ENCODE measurements at places on chromosomes 6 and 20.

- DNase-seq, result no peak
Measured at GRCh38 chr6:108294297-108294726, 542 bp upstream of the AFG1L start.

- DNase-seq, result no peak
Measured at GRCh38 chr6:22940581-22941290, 371.4 kb downstream of the HDGFL1 start.

DNA sequence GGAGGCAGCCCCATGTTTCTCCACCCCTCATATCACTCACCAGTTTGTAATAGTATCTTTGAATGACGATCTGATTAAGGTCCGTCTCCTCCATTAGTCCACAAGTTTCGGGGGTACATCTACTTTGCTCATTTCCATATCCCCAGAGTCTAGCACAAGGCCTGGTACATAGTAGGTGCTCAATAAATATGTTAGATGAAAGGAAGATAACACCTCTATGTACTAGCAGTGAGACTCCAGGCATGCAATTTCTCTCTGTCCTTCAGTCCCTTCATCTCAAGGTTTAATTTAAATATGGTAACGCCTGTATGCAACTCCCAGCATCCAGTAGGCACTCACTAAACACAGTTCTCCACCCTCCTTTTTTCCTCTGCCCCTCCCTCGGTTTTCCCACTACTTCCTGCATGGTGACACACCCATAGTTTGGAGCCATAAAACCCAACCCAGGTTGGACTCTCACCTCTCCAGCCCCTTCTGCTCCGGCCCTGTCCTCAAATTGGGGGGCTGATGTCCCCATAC is 461 bp upstream of the HNF4A start:
- DNase-seq, result no peak

GRCh38 chr20:36745234-36745926 is 510 bp downstream of the NDRG3 start:
- DNase-seq, result peak; percentile 13

- no peak for DNase-seq
Measured at GRCh38 chr20:17934141-17934862, 34.3 kb downstream of the SNX5 start.

- no peak for DNase-seq
Measured at GRCh38 chr6:36357872-36358225, 21.2 kb upstream of the BNIP5 start.

DNA sequence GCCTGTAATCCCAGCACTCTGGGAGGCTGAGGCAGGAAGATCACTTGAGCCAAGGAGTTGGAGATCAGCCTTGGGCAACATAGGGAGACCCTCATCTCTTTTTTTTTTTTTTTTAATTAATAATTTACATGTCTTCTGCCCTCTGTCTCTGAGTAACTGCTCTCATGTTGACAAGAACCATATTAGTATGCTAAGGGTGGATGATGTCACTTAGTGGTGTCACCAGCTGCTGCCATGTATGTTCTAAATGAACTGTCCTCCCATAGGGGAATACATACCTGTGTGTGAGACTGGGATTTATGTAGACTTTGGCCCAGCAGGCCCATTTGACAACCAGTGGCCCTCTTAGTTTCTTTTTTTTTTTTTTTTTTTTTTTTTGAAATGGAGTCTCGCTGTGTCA is 65.6 kb downstream of the SCAND1 start:
- DNase-seq, result no peak

DNA sequence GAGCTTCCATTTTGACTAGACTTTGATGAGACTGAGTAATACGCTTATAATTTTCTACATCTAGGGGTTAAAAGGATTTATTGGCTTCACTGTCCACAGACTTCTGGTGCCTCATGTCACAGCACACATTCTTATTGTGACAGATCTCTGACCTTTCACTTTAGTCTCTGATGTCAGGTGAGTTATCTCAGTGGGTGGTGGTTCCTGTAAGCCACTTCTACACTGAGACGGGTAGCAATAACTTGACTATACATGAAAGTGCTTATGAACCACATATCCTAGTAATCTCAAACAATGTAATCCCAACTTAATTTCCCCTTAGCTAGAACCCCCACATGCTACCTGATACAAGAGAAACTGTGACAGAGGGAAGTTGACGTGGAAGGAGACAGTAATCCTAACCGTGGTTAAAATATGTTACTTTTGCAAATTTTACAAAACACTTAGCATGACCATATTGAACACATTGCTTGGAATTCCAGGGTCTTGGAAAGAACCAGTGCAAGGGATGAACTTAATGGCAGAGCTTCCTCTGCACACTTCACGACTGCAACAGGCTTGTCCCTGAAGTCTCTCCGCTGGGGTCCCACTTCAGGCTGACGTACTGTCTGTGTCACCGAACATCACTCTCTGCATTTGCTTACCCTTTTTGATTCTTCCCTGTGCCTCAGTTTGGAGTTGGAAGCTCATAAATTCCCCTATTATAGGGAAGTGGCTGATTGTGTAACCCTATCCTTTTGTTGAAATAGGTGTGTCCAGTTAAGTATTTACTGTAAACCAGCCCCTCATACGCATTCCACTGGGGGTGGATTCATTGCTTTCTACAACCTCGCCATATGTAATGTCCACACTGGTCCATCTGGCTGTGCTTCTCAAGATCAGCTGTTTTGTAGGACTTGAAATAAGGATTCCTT is 6.4 kb upstream of the TRIM40 start:
- DNase-seq, result no peak

GRCh38 chr20:15619816-15620215 is 953.4 kb downstream of the KIF16B start:
- no peak for DNase-seq

DNA sequence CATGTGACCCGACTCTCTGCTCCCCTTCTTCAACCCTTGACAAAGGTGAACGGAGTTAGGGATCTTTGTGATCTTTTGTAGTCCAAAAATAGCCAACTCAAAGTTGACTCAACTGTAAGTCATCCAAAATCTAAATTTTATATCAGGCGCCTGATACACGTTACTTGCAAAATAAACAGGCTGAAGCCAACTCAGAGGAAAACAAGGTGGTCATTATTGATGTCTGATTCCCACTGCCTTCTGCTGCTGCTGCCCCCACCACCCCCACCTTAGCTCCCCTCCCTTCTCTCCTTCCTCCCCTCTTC is 13.2 kb upstream of the RNF8 start:
- DNase-seq, result no peak

DNA sequence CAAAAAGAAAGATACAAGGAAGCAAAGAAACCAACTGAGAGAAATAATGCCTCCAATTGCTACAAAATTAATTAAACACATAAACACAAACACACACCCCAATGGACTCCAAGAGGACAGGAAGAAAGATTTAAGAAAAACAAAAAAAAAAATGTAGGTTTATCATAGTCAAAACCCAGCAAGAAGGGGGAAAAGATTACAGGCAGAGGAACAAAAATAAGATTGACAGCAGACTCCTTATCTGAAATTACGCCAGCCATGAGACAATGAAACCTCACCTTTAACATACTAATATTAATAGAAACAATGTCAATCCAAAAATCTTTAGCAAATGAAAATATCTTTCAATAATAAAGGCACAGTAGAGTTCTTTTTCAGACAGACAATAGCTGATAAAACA is 155.8 kb downstream of the RNGTT start:
- DNase-seq, result no peak

GRCh38 chr20:49914310-49915117 is 815 bp downstream of the SPATA2 start:
- no peak for DNase-seq

GRCh38 chr20:60332523-60332922 is 374.3 kb downstream of the CDH26 start:
- no peak for DNase-seq

- no peak for DNase-seq
Measured at GRCh38 chr20:48661575-48662455, 166.0 kb downstream of the PREX1 start.

- DNase-seq, result no peak
Measured at GRCh38 chr6:165751486-165751885, 88.4 kb upstream of the PDE10A start.

DNA sequence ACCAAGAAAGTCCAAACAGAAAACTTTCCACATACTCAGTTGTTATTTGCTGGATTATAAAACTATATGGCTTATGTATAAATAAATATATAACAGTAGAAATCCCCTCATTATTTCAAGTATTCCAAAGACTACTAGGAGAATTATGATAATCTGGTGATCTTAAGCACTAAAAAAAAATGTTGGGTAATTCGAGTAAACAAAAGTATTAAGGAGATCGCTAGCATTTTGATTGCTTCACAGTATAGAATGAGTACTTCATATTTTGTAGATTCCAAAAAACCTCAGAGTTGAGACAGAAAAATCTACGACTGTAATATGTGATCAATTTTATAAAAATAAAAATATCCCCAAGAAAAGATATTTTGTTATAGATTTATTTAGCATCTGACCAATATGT is 236.4 kb upstream of the TENT5A start:
- no peak for DNase-seq

- DNase-seq, result no peak
Measured at GRCh38 chr6:154754152-154754551, 20.9 kb downstream of the SCAF8 start.

GRCh38 chr6:36820700-36821580 is 18.3 kb downstream of the CPNE5 start:
- DNase-seq, result no peak

- DNase-seq, result no peak
Measured at GRCh38 chr6:90256698-90257485, 39.8 kb downstream of the BACH2 start.

DNA sequence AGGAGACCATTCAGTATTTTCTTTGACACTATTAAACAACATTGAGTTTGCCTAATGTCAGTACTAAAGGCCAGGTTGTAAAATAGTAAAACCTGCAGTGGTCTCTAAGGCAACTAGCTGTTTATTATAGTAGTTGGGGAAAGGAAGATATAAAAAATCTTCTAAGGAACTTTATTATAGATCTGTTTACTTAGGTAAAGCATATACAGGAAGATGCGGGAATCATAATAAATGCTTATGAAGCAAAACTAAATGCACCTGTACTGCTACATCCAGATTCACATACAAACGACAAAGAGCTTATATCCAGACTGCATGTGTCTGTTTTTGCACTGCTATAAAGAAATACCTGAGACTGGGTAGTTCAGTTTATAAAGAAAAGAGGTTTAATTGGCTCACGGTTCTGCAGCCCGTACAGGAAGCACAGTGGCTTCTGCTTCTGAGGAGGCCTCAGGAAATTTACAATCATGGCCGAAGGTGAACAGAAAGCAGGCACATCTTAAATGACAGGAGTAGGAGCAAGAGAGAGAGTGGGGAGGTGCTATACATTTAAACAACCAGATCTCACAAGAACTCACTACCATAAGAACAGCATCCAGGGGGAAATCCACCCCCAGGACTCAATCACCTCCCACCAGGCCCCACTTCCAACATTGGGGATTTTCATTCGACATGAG is 8.7 kb upstream of the TRIM39 start:
- no peak for DNase-seq

GRCh38 chr6:88266126-88266525 is 100.0 kb upstream of the CNR1 start:
- DNase-seq, result no peak

DNA sequence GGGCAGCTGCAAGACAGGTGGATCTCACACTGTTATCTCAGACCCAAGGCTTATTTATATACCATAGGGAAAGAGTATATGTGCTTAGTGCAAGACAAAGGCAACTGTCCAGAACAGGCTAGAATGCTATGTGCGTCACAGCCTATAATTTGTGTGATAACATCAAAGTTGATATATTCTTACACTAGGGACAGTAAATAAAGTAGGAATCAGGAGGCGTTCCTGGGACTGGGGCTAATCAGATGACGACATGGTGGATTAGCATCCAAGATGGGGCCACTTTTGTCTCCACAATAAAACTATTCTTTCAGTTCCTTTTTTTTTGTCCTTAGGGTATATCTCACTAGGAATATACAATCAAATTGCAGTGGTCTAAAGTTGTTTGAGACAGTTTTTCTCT is 54.9 kb upstream of the IER3 start:
- no peak for DNase-seq

- DNase-seq, result no peak
Measured at GRCh38 chr6:46935687-46936086, 13.9 kb upstream of the ADGRF5 start.

- DNase-seq, result no peak
Measured at GRCh38 chr20:42604998-42605956, 584.4 kb downstream of the PTPRT start.

DNA sequence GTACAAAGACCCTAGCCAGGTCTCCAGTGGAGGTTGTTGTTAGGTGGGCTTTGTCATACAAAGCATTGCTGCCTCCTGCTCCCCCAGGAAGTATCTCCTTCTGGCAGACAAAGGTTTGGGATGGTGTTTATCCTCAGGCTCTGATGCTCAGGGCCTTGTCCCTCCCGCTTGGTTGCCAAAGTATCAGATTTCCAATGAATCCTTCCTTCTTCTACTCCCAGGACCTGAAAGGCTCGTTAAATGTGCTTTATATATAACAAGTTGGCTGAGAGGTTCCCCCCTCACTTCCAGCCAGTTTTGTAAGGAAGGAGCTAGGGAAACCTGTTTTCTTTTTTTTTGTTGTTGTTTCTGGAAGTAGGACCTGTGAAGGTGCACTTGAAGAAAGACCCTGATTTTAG is 14.4 kb downstream of the PTK7 start:
- no peak for DNase-seq

- no peak for DNase-seq
Measured at GRCh38 chr6:131431718-131432117, 141.3 kb upstream of the ARG1 start.

- no peak for DNase-seq
Measured at GRCh38 chr20:60950561-60950960, 301.5 kb upstream of the CDH4 start.

DNA sequence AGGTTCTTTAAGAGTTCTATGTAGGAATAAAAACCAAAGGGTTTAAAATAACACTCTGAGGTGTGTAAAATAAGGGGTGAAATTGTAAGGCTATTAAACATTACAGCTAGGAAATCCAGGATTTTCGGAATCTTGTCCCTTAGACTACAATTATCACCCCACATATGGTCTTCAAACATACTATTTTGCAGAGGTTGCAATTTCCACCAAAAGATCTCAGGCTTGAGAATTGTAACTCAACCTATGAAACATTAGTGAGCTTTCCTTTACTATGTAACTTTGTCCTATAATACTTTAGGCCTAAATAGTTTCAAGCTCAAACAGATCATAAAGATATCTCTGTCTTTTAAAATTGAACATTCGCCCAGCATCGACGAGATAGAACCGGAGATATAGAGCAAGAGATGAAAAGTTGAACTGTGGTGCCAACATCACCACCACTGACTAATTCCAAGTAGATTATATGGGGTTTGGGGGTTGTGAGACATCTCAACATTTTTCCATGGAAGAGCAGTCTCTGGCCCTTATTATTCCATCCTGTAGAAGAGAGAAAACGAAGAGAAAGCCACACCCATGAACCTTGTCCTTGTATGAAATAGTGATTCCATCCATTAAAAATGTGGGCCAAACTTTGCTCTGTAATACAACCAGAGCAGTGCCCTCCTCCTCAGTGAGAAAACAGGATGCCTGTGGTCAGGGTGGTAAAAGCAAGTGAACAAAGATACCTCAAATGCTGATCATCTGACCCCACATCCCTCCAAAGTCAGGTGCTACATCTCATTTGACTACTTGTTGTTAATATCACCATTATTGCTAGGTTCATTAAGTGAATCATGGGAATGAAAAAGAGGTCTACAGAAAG is 284.5 kb upstream of the GJE1 start:
- no peak for DNase-seq

GRCh38 chr20:62908971-62909791 is 17.1 kb downstream of the DIDO1 start:
- no peak for DNase-seq

All from activated CD4-positive, alpha-beta T cell treated with anti-CD3 and anti-CD28 coated beads, Interleukin-2, amount 50 U/mL, for 4 hours (primary cell).